T1000 (cell line): ENCODE measurements at places on chromosomes 1 and 21.

- no peak for DNase-seq
Measured at GRCh38 chr1:209815490-209815889, 9.5 kb upstream of the IRF6 start.

DNA sequence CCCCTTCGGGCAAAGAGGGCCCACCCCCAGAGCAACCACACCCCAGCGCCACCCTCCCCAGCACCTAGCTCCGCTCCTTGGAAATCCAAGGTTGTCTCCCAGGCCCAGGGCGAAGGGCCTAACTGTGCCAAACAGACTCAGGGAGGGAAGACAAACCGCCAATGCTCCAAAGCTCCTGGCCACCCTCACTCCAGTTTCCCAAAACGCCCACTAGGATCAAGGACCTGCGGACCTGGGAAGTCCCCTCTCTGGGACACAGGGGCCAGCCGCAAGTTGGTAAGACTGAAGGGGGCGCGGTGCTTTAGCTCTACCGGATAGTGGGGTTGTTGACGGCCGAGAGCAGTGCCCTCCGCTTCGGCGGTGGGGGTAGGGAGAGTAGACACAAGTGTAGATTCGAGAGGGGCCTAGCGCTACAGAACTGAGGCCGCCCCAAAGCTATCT, 581 bp downstream of the IRF6 start:
- DNase-seq, result no peak

DNA sequence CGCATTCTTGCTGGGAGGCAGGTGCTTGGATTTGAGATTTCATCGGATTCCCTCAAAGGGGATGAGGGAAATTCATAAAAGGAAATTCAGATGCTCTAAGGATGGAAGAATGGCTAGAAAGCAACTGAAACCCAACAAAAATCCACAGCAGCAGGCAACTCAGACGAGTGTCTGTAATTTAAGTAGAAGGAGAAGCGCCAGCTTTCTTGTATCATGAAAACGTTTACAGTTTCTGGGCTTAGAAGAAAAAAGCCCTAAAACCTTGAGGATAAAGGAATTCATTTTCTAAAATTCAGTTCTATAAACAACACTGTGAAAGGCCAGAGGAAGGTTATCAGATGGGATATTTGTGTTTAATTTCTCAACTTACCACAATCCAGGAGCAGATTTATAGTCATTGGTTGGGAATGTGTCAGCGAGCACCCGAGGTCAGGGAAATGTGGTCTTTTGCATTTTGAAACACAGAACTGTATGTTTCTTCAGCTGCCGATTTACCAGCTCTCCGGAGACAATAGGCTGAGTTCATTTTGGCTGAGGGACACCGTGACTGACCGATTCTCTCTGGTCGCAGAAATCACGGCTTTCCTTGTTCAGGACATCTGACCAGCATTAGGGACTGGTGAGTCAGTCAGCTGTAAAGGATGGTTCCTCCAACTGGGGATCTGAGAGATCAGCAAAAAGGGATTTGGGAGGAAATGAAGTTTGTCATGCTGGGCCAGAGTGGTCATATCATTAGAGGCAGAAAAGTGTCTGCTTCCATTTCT, 111.6 kb upstream of the ERRFI1 start:
- DNase-seq, result peak; percentile 37

DNA sequence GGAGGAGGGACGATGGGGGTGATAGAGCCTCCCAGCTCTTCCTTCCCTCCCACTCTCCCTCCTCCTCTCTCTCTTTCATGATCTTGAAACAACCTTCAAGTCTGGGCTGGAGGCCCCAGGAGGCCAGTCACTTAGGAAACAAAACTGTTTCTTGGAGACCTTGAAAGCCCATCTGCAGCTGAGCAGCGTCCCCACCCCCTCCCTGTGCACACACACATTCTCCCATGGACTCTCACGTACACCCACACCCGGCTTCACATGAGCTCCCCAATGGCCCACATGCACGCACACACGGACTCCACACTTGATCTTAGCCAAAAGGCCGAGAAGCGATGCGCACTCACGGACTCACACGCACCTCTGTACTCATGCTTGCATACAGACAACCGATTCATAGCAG, 3.2 kb upstream of the ATP1A2 start:
- no peak for DNase-seq

GRCh38 chr1:206833801-206834200, 31.6 kb upstream of the IL20 start:
- DNase-seq, result no peak

DNA sequence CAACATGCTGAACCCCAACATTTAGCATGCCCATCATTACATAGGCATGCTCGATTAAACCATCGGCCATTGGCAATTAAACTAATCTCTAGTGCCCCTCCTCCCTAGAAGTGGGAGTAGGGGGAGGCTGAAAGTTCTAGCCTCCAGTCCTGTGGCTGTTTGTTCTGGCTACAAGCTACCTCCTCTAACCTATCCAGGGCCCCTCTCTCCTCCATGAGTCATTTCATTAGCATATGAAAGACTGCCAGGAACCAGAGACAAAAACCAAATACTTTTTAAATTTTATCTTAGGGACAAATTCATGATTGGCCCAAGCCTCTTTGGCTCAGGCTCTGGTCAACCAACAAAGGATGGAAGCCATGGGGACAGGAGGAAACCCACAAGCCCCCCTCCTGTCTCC, 231.1 kb downstream of the CACNA1E start:
- DNase-seq, result no peak

GRCh38 chr1:67459068-67459467, 28.9 kb upstream of the SERBP1 start:
- no peak for DNase-seq

GRCh38 chr21:27143476-27143875, 176.6 kb upstream of the ADAMTS5 start:
- no peak for DNase-seq

- DNase-seq, result no peak
Measured at GRCh38 chr1:185774394-185774793, 40.2 kb downstream of the HMCN1 start.

DNA sequence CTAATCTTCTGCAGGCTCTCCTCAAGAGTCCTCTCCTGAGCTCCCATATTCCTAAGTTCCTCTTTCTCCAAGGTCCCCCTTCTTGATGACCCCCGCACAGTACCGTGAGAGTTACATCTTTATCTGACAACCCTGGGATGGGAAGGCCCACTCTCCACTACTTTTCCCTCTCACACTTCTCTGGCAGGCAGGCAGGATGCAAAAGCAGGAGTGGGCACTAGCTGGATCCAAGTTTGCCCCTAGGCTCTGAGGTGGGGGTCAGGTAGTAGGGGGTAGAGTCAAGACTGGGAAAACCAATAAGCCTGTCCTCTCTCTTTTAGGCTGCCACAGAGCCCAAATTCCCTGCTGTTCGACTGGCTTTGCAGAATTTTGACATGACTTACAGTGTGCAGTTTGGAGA, 3.9 kb downstream of the NSUN4 start:
- no peak for DNase-seq

- DNase-seq, result no peak
Measured at GRCh38 chr1:25683731-25684130, 67.1 kb downstream of the MAN1C1 start.

GRCh38 chr1:33316601-33317000, 4.3 kb downstream of the A3GALT2 start:
- no peak for DNase-seq

DNA sequence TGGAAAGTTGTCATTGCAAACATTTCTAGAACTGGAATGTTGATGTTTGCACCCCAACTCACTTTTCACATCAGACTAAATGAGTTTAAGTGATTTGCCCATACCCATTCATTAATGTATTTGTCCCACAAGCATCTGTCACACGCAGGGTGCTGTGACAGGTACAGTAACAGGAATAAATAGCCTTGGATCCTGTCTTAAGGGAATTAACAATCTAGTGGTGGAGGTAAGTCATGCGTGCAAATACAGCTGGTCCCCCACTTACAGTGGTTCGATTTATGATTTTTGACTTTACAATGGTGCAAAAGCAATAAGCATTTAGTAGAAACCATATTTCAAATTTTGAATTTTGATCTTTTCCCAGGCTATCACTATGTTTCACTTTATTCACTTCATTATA, 17.5 kb upstream of the PRDM2 start:
- no peak for DNase-seq

DNA sequence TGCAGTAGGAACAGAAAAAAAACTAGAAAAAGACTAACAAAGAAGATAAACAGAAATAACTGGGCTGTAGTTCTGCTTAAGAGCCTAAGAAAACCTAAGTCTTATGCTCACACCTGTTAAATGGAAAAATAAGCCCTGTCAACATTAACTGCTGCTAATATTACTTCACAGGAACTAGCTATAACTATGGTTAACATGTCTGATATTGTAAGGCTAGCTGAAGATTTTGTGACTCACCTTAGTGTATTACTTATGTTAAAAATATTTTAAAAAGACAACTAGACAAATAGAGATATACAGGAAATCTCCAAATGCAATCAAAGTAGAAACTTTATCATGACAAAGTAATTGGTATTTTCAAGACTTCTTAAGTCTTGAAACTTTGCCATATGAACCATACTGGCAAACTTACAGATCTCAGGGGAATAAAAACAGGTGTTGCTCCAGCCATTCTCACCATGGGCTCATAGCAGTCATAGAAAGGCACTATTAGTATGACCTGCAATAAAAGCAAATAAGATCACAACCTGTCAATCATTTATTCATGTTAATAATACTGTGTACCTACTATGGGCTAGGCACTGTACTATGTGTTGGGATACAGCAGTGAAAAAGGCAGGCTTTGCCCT, 30.7 kb downstream of the KYAT3 start:
- no peak for DNase-seq

GRCh38 chr1:210655511-210655910, 326.8 kb downstream of the HHAT start:
- DNase-seq, result no peak

GRCh38 chr1:93729502-93729901, 47.9 kb upstream of the BCAR3 start:
- DNase-seq, result no peak

DNA sequence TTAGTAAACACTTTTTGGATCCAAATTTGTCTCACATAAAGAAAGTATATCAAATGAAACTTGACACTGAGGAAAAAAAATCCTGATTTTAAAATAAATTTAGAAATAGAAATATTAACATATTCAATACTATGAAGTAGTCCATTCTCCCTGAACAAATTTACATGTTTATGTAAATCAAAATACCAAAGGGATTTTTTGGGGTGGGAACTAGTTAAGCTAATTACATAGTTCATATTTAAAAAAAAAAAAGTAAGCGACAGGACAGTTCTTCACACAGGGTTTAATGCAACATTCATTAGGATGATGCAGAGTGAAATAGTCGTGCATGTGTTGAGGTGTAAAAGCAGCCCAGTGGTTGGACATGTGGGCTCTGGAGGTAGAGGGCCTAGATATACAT, 433.5 kb upstream of the B3GALT2 start:
- no peak for DNase-seq
